Left hindlimb (tissue), 1 donor: ENCODE measurements at places on chromosomes 11 and 22.

DNA sequence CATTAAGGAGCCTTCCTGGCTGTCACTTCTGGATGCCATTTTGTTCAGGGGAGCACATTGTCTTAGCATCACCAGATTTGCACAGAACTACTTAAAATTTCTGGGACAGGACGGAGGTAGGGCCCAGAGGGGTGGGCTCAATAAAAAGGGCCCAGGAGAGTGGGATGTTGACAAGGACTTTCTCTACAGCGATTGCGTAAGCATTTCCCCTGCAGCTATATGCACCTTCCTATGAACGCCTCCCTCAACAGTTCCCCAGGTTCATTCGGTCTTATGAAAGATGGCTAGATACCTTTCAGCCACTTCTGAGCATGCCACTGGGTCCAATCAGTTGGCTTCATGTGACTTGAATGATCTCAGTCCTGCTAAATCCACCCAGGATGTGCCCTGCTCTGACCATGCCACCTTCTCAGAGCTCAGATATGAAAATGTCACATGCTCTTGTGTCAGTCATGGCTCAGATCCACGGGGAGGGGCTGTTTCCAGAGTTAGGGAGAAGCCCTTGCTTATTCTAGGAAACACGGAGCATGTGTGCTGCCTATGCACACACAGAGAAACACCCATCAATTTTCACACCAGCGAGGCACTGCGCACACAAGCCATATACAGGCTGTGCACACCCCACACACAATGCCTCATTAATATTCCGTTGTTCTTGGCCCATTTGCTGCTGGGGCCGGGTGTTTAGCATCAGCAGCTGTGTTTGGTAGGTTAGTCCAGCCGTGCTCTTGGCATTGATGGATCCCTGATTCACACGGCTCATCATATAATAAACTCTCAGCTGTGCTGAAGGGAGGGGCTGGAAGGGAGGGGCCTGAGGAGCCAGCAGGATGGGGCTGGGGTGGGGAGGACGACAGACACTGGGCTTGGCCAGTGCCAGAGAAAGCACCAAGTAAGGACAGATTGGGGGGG, 52.5 kb upstream of the NNMT start:
- no peak for DNase-seq

DNA sequence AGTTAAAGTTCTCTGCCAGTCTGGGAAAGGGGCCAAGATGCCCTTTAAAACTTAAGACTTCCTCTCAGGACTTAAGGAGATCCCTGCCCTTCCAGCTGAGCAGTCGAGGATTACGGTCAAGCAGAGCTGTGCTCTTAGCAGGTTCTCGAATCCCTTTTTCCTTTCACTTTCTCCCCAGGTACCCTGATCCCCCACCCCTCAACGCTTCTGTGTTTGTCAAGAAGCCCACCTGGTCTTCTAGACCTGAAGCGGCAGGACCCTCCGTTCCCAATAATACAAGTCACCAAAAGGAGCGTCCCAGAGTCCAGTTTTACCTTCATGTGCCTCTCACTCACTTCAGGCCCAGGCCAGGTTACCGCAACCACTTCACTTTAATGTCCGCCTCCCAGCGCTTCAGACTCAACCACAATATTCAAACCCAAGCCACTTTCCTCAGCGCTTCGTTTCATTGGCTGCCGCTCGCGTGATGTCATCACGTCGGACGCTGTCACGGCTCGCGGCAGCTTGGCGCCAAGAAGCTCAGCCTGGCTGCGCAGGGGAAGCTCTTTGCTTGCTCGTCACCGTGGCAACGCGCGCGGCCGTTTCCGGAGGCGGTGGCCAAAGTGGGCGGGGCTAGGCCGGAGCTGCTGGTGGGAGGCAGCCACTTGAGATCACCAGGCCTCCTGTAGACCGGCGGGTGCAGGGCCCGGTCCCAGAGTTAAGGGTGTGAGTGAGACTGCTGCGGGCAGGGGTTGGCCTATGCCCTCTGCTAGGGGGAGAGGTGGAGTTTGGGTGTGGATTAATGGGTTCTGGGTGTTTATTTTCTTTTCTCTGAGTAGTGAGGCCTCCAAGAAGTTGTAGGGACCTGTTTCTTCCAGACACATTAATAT, at the start of the genes KIF18A and METTL15:
KIF18A (minus strand) TSS at position 407 of the 869 bp plus-strand sequence. CDS start 10,209 bp downstream, outside the sequence.
METTL15 (plus strand) TSS at position 639 of the 869 bp plus-strand sequence. CDS start 4,947 bp downstream, outside the sequence.
- peak; percentile 100 for DNase-seq

GRCh38 chr22:38755155-38755910, 465 bp downstream of the SUN2 start:
- DNase-seq, result peak; percentile 82

DNA sequence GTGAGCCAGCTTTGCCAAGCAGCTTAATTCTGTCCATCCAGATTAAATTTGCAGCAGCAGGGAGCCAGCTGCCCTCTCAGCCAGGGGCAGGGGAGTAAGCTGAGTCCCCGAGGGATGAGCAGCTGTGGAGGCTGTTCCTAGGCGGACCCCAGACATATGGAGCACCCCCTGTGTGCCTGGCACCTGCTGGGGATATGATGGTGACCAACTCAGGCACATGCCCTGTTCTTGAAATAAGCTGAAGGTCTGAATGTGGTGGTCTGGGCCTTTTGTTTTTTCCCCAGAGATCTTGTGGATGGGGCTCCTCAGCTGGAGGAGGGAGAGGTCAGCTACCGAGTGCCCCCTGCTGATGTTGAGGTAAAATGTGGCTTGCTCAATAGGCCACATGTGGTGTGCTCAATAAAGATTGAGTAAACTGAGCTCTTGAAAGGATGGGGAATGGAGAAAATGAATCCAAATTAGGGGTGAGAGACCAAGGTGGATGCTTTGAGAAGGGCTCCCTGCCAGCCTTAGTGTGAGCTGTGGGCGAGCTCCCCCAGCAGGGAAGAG, 103.3 kb upstream of the NNMT start:
- DNase-seq, result no peak

DNA sequence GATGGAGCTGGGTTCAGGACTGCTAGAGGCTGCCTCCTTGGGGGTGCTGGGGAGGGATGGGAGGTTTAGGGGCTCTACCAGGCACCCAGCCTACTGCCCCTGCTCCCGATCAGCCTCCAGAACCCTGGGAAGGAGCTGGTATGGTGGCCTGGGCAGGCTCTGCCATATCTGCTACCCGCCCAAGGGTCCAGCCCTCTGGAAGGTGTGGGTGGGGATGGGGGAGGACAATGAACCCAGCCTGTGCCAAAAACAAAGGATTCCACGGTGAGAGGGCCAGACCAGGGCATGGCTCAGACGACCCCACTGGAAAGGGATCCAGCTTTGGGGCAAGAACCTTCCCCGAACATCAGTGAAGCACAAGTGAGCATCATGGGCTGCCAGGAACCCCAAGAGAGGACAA, 3.0 kb downstream of the CASTOR1 start:
- no peak for DNase-seq

DNA sequence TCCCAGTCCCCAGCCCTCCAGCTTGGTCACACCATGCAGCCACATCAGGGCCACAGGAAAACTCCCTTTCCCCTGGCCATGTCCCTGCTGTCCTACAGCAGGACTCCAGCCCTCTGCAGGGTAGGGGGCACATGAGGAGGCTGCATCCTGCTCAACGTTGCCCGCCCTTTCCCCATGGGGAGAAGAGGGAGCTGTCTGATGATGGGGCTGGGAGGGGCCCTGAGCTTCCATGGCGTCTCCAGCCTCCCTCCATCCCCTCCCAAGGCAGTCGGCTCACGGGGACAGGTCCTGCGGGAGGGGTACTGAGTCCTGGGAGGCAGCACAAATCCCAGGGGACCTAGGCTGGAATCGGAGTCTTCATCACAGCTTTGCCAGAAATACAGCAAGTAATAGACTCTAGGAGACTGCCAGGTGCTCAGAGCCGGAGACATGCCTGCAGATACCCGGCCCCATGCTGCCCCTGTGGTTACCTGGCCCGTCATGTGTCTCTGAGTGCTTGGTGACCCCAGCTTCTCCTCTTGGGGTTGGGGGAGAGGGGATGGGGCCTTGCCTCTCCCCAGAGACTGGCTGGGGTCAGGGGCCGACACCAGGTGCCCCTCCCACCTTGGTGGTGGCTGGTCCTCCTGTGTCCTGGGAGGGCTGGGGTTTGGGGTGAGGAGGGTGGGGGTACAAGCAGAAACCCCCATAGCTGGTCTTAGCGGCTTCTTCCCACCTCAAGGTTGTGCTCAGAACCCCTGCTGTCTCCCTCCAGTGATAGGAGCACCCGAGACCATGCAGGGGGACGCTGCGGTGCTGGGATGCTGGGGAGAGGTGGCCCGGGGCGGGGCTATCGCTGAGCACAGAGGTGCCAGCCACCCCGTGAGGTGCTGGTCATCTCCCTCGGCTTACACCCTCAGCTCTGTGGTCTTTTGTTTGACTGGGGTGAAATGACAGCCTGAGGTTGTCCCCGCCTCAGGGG, 2.3 kb downstream of the MRGPRE start:
- peak; percentile 28 for DNase-seq

GRCh38 chr11:114713756-114714155, 35.4 kb downstream of the NXPE2 start:
- DNase-seq, result no peak
